ENCODE measurements at places on chromosomes 13 and 19.
A peak's percentile ranks its signal among the peaks of the same experiment; 100 is the strongest.

DNA sequence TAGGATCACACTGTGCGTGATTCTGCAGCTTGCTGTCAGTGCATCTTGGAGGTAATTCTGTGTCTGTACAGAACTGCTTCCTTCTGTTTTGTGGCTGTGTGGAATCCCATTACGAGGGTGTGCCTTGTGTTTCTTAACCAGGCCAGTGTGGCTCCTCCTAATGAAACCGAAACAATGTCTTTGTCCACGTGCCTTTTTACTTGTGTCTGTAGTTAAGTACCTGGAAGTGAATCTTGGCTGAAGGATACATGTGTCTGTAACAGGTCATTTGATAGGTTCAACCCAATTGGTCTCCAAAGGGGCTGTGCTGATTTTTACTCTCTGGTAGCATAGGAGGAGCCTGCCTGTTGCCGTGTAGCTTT is 13.1 kb downstream of the NOP53 start:
- DNase-seq: no peak
- no peak overlapping the region for H3K27ac ChIP-seq
- no peak overlapping the region for H3K4me3 ChIP-seq
- peaks cover 10% of the 10 kb centered on the region for H3K4me1 ChIP-seq
- no peaks in the 10 kb centered on the region for H3K27me3 ChIP-seq

DNA sequence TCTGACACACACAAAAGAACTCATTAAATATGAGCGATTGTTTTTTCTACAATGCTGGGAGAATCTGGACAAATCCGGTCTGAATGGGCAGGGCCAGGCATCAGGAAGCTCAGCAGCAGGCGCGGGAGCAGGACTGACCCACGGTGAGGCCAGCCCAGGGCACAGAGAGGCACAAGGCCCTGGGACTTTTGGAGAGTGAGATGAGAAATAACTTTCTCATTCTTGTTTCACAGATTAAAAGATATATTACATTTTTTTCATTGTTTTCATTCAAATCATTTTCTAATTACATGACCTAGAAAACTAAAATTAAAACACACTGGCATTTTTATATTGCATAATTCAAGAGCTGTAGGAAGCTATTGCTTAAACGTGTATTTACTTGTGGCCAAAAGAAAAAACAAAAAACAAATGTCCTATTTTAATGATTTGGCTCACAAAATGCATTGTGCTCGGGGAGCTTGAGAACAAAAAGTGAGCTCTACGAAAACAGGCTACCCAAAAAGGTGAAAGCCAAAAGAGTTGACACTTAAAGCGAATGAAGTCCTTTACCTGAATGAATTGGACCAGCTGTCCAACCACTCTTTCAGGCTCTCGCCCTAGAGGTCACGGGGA is 133.1 kb downstream of the TNFRSF19 start:
- DNase-seq: no peak
- no peak overlapping the region for H3K27ac ChIP-seq
- no peak overlapping the region for H3K4me3 ChIP-seq
- no peaks in the 10 kb centered on the region for H3K4me1 ChIP-seq

DNA sequence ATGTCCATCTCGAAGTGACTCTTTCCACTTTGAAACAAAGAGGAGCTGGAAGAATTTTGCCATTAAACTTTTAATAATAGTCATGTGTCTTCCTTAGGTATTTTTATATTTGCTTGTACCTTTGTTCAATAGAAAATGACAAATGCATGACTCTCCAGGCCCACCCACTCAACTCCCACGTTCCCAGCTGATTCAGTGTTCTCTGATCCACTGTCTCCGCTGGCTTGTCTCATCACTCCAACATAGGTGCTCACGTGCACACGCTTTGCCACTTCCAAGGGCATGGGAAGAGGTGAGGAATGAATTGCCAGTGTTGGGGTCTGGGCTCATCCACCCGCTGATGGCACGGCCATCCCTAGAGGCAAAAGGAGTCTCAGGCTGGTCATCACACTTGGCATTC is 24.5 kb downstream of the RASL11A start:
- H3K27me3 ChIP-seq: peaks cover 1% of the 10 kb centered on the region
- H3K4me1 ChIP-seq: no peaks in the 10 kb centered on the region
- no peaks in the 10 kb centered on the region for H3K36me3 ChIP-seq
- H3K27ac ChIP-seq: no peak overlapping the region

DNA sequence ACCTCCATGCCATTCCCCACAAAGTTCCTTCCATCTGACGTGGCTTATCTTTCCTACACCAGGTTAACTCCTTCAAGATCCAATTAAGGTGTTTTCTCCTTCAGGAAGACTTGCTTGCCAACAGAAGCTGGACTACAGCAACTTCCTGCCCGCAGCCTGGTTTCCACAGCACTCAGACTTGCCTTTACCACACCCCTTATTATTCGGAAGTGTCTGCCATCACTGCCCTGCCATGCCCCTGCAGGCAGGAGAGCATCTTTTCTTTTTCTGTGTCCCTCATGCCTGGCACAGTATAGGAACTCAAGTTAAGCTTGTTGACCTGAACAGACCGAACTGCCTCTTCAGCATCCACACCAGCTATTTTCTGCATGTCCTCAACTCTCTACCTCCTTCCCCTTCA is 168.0 kb downstream of the FOXO1 start:
- no peak for DNase-seq
- no peaks in the 10 kb centered on the region for H3K27me3 ChIP-seq
- H3K36me3 ChIP-seq: no peaks in the 10 kb centered on the region
- H3K4me1 ChIP-seq: peaks cover 34% of the 10 kb centered on the region
- no peak overlapping the region for H3K27ac ChIP-seq
- no peak overlapping the region for H3K4me3 ChIP-seq

- DNase-seq: no peak
- no peaks in the 10 kb centered on the region for H3K36me3 ChIP-seq
- no peaks in the 10 kb centered on the region for H3K27me3 ChIP-seq
- H3K27ac ChIP-seq: no peak overlapping the region
- H3K4me1 ChIP-seq: no peaks in the 10 kb centered on the region
- H3K4me3 ChIP-seq: no peak overlapping the region
Measured at GRCh38 chr13:35889560-35889959, 241.6 kb downstream of the DCLK1 start.

DNA sequence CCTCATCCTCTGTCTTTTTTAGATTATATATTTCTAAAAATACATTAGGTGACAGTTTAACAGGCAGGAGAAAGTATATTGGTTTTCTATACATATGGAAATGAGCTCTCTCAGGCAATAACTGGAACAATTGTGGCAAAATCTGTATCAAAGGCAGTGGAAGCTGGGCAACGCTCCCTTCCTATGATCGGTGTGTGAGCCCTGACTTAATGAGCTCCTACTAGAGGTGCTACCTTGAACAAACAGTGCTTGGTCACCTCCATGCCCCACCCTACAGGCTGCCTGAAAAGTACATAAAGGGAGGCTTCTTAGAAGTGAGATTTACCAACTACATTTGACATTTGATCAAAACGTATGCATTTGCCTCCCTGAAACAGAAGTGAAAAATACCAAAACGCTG is 185.3 kb downstream of the EFNB2 start:
- H3K27me3 ChIP-seq: no peaks in the 10 kb centered on the region
- no peak overlapping the region for H3K4me3 ChIP-seq
- peaks cover 18% of the 10 kb centered on the region for H3K4me1 ChIP-seq
- DNase-seq: no peak
- no peak overlapping the region for H3K27ac ChIP-seq

- no peaks in the 10 kb centered on the region for H3K27me3 ChIP-seq
- no peaks in the 10 kb centered on the region for H3K36me3 ChIP-seq
- no peak overlapping the region for H3K4me3 ChIP-seq
- H3K4me1 ChIP-seq: no peaks in the 10 kb centered on the region
Measured at GRCh38 chr13:67117010-67117550, 113.1 kb downstream of the PCDH9 start.

- no peaks in the 10 kb centered on the region for H3K4me1 ChIP-seq
- H3K27me3 ChIP-seq: no peaks in the 10 kb centered on the region
- DNase-seq: no peak
- no peak overlapping the region for H3K4me3 ChIP-seq
- H3K27ac ChIP-seq: no peak overlapping the region
Measured at GRCh38 chr13:22289711-22290110, 618.8 kb downstream of the FGF9 start.

DNA sequence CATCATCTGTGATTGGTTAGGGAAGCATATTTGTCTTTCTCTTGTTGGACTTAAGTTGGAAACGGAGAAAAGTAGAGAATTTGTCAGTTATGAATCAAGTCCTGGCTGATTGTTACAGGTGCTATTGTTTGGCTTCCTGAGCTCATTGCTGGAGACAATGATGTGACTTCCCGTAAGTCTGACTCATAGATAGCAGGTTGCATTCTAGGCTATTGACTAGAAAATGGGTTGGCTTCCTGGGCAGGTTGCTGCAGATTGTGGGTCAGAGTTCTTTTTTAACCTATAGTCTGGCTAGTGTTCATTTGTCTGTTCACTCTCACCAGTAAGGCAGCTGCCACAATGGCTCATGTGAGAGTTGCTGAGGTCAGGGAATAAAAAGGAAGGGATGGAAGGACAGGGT is 101.5 kb downstream of the CCNA1 start:
- no peaks in the 10 kb centered on the region for H3K36me3 ChIP-seq
- H3K4me1 ChIP-seq: no peaks in the 10 kb centered on the region
- no peaks in the 10 kb centered on the region for H3K27me3 ChIP-seq
- no peak for DNase-seq
- no peak overlapping the region for H3K27ac ChIP-seq

- peaks cover 2% of the 10 kb centered on the region for H3K36me3 ChIP-seq
- no peaks in the 10 kb centered on the region for H3K27me3 ChIP-seq
- H3K4me1 ChIP-seq: peaks cover 10% of the 10 kb centered on the region
- H3K27ac ChIP-seq: peak overlapping the region; percentile 91
- no peak overlapping the region for H3K4me3 ChIP-seq
Measured at GRCh38 chr19:1038978-1039645, 795 bp upstream of the ABCA7 start.

DNA sequence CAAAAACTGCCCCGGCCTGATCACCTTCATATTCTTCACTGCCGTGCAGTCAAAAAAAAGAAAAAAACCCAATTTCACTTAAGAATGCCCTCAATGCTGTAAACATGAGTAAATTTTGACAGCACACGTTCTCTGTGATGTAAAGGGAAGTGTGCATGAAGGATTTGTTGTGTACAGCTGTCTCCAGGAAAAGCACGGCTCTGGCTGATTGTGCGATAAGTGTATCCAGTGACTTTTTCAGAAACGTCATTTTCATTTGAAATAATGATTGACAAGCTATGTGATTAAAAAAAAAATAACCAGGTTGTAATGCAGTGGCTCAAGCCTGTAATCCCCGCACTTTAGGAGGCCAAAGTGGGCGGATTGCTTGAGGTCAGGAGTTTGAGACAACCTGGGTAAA is 39.6 kb downstream of the ANKRD10 start:
- H3K27me3 ChIP-seq: no peaks in the 10 kb centered on the region
- DNase-seq: no peak
- peak overlapping the region; percentile 55 for H3K27ac ChIP-seq
- no peaks in the 10 kb centered on the region for H3K36me3 ChIP-seq
- H3K4me1 ChIP-seq: peaks cover 19% of the 10 kb centered on the region
- peak overlapping the region; percentile 35 for H3K4me3 ChIP-seq
